ENCODE measurements at places on chromosomes 1 and 21.

DNA sequence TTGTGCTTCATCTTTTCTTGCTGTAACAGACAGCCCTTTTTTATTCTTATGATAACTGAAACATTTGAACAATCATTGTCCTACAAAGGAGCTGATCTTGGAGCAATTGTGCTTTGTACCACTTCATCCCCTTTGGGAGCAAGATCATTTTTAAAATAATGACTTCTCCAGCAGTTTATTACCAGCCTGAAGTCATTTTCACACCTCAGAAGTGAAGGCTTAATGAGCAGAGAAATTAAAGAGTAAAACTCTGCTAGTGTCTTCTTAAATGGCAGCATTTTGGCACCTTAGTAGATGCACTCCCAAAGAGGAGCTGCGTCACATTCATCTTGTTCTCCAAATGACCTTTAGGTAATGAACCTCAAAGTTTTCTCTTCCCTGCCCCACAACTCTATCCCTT is 439.6 kb upstream of the CAMK1G start:
- DNase-seq: no peak

- peak; percentile 28 for DNase-seq
These were observed 6.6 kb downstream of the HEYL start for GRCh38 chr1:39632682-39633417.

- DNase-seq: peak; percentile 83
These were observed 38.7 kb upstream of the BECN2 start for GRCh38 chr1:241918879-241919278.

DNA sequence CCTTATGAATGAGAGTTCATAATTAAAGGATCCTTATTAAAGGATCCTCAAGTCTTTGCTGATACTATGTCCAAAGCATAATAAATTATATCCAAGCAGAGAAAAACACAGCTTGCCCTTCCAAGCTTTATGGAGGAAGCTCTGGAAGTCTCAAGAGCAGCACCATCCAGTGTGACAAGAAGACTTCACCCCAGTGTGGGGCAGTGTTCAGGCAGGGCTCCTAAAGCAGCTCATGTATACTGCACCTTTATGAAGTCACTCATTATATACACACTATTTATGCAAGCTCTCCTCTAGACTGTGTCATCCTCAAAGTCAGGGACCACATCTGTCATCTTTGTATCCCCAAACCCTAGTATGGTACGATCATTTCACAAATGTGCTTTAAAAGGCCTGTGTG is 11.9 kb upstream of the CCN1 start:
- no peak for DNase-seq

- no peak for DNase-seq
These were observed 116.5 kb upstream of the C1orf174 start for GRCh38 chr1:4016351-4017130.

DNA sequence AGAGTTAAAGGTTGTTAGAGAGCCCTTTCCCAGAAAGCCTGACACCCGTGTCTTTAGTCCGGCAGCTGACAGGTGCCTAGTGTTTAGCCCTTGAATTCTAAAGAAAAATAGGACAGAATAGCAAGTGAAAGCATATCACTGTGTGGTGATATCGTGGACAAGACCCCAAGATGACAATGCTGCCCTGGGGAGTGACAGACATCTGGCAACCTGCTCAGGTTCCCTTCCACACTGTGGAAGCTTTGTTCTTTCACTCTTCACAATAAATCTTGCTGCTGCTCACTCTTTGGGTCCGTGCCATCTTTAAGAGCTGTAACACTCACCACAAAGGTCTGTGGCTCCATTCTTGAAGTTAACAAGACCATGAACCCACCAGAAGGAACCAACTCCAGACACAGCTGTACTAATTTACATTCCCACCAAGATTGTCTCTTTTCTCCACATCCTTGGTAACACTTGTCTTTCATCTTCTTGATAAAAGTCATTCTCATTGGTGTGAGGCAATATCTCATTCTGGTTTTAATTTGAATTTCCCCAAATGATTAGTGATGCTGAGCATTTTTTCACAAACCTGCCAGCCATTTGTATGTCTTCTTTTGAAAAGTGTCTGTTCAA is 107.6 kb upstream of the SGIP1 start:
- no peak for DNase-seq

- peak; percentile 72 for DNase-seq
These were observed 25.2 kb downstream of the FHAD1 start for GRCh38 chr1:15272009-15272781.

GRCh38 chr21:30434033-30434631 is 4.1 kb downstream of the KRTAP13-4 start:
- peak; percentile 20 for DNase-seq

- peak; percentile 76 for DNase-seq
These were observed 464.2 kb upstream of the DAB1 start for GRCh38 chr1:57887964-57888491.

DNA sequence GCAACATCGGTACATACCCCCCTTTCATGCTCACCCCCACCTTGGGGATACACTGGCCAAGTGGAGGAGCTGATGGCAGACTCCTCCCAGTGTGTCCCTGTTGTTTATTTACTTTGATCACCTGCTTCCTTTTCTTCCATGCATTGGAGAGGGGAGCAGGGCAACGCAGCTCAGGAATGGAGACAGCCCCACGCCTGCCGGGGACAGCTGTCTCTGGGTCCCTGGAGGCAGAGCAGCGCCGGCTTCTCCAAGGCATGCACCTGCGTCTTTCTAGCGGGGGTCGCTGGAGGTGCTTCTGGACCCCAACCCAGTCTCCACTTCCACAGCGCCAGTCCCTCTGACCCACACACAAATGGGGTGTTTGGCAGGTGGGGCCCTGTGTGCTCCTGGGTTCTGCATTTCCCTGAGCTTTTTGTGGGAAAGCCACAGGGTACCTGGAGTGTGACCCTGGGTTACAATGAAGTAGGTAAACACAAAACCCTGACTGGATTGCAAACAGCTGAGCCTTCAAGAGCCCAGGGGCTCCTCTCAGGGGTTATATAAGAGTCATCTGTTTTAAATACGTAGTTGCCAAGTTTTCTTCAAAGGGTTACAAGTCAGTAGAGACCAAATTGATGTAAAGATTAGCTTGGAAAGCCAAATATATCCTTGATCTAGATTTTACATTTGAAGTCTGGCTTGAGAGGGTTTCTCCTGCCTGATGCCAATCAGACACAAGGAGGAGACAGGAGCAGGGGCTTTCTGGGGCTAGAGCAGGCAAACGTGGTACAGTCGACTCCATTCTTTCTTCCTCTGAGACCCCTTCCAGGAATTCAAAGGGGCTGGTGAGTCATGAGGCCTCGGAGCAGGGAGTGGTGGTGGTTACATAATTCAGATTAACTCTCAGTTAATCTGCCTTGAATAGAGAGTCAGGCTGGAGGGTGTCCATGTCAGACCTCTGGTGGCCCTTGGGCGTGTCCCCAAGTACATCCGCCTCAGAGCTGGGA is 4.5 kb downstream of the AJAP1 start:
- peak; percentile 36 for DNase-seq

DNA sequence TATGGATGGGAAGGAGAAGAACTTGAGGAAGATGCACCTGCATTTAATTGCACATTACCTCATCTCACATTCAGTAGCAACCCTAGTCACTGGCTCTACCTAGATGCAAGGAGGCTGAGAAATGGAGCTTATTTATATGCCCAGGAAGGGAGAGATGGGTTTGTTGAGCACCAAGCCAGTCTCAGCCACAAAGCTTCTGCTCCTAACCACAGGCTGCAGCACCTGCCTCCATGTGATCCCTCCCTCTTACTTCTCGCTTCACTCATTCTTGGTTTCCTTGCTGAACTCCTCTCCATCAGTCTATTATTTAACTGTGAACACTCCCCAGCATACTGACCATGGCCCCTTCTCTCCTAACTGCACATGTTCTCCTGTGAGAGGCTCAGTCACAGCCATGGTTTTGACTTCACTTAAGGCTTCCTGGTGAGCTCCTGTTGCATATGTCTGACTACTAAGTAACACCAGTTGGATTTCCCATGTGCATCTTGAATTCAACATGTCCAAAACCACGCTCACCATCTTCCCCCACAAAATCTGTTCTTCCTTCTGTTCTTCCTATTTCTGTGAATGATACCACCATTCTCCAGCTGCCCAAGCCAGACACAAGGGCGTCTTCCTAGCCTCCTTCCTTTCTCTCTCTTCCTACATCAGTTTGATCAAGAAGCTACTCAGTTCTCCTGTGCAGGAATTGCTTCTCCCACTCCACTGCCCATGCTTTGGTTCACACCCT is 139.8 kb downstream of the AK5 start:
- DNase-seq: no peak

DNA sequence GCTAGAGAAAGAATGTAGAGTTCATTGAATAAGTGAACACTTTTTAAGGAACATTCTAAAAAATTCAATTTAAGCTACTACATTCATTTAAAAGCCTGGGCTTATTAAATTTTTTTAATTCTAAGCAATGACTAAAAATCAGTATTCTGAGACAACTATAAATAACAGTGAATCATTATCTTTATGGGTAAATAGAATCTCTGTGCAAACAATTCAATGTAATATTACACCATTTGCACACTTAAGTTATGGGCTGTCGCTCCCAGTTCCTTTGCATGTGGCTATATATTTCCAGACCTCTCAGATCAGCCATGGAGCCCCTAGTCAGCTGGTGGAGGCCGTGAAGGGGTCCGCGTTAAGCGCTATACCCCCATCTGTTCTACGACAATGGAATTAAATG is 65.1 kb downstream of the KCNK1 start:
- no peak for DNase-seq

- DNase-seq: no peak
These were observed 9.5 kb upstream of the IL24 start for GRCh38 chr1:206887701-206888100.
